CD14-positive monocyte (primary cell): ENCODE measurements at places on chromosomes 7 and 10. TPM values are rescaled to one million over a fixed set of nuclear protein-coding genes. Genes with fewer than 3 reads are reported as not detected.

Gene NYAP1
- polyA plus RNA-seq = not detected

Gene MOGAT3
- not detected in 2 replicates for polyA plus RNA-seq

Gene SAP25
- polyA plus RNA-seq = 64.5 and 67.2 TPM in 2 replicates

Gene ZNF735
- polyA plus RNA-seq = not detected

Gene HELLS
- polyA plus RNA-seq = 0.04 and 0.39 TPM in 2 replicates

Gene MYO3A
- not detected for polyA plus RNA-seq

Gene LIPK
- polyA plus RNA-seq = not detected in 2 replicates

Gene FKBP6
- 0.13 and 0.17 TPM in 2 replicates for polyA plus RNA-seq

Gene SFTPA1
- not detected in 2 replicates for polyA plus RNA-seq

Gene FRMD4A
- polyA plus RNA-seq = 0.12 and 0.34 TPM in 2 replicates

Gene MACROH2A2
- polyA plus RNA-seq = 1.9 TPM

Gene LDB3
- not detected in 2 replicates for polyA plus RNA-seq

Gene LIPM
- polyA plus RNA-seq = not detected

Gene HACD1
- 0.42 and 0.53 TPM in 2 replicates for polyA plus RNA-seq

Gene RELN
- polyA plus RNA-seq = not detected in 2 replicates

Gene TMEM178B
- not detected in 2 replicates for polyA plus RNA-seq

Gene KCNH2
- polyA plus RNA-seq = not detected
